SJSA1 (cell line): ENCODE measurements at places on chromosomes 6 and 20. TPM values are rescaled to one million over a fixed set of nuclear protein-coding genes. Genes with fewer than 3 reads are reported as not detected.

GRCh38 chr6:168088161-168089053, 9.4 kb upstream of the FRMD1 start:
- peak; percentile 9 for DNase-seq

GRCh38 chr6:141134723-141135122, 998.0 kb upstream of the GJE1 start:
- no peak for DNase-seq

GRCh38 chr6:111626441-111626840, 20.8 kb upstream of the TRAF3IP2 start:
- no peak for DNase-seq

GRCh38 chr6:150877928-150878327, 12.4 kb downstream of the MTHFD1L start:
- no peak for DNase-seq

DNA sequence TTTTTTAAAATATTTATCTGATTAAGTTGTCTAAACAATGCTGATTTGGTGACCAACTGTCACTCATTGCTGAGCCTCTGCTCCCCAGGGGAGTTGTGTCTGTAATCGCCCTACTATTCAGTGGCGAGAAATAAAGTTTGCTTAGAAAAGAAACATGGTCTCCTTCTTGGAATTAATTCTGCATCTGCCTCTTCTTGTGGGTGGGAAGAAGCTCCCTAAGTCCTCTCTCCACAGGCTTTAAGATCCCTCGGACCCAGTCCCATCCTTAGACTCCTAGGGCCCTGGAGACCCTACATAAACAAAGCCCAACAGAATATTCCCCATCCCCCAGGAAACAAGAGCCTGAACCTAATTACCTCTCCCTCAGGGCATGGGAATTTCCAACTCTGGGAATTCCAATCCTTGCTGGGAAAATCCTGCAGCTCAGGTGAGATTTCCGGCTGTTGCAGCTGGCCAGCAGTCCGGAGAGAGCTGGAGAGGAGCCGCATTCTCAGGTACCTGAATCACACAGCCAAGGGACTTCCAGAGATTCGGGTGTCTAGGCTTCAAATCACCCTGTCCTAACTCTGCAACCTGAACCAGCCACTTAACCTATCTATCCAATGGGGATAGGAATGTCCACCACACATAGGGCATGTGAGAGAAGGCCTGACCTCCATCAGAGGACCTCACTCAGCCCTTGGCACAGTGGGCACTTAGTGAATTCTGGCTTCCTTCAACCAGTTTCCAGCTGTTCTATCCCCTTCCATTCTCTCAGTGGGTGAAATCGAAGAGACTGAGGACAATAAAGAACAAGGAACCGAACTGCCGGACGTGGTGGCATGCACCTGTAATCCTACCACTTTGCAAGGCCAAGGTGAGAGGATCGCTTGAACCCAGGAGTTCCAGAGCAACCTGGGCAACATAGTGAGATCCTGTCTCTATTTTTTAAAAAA, 3.1 kb downstream of the TNF start:
- no peak for DNase-seq

DNA sequence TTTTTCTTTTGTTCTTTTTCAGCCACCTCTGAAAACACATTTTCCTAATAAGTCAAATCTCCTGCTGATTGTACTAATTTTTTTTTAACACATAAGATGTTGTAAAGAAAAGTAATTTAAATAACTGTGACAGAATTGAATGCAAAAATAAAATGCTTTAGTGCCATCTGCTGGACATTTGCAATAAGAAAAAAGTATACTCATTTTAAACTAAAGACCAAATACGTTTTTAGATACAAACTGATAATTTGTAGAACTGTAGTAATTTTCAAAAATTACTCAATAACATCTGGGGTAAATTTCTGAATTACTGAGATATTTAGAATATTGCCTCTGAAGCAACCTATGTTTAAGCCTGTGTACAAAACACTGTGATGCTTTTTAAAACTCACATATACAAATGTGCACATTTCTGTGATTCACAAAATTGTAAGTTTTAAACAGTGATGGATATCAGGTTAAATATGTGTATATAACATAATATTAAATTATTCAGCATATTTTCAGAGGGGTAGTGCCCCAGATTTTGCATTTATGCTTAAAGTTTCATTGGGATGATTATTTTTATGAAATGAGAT, 198.7 kb downstream of the RIMS1 start:
- DNase-seq, result no peak

GRCh38 chr6:16320533-16321340, 82.3 kb downstream of the GMPR start:
- DNase-seq, result no peak

DNA sequence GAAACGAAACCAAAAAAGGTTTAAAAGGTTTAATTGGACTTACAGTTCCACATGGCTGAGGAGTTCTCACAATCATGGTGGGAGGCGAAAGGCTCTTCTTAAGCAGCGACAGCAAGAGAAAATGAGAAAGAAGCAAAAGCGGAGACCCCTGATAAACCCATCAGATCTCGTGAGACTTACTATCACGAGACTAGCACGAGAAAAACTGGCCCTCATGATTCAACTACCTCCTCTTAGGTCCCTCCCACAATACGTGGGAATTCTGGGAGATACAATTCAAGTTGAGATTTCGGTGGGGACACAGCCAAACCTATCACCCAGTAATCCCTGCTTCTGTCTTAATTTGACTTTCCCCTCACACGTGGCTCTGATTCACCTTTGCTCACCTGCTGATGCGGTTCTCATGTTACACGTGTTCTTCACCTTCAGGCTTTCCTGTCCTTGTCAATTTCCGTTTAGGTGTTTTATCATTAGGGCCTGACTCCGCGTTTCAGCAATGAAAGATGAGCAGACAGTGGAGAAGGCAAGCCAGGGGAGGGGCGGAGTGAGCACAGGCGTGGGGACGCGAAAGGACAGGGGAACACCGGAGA, 57.1 kb downstream of the AGPAT4 start:
- DNase-seq, result no peak

GRCh38 chr6:111027219-111027618, 45.4 kb downstream of the RPF2 start:
- no peak for DNase-seq

DNA sequence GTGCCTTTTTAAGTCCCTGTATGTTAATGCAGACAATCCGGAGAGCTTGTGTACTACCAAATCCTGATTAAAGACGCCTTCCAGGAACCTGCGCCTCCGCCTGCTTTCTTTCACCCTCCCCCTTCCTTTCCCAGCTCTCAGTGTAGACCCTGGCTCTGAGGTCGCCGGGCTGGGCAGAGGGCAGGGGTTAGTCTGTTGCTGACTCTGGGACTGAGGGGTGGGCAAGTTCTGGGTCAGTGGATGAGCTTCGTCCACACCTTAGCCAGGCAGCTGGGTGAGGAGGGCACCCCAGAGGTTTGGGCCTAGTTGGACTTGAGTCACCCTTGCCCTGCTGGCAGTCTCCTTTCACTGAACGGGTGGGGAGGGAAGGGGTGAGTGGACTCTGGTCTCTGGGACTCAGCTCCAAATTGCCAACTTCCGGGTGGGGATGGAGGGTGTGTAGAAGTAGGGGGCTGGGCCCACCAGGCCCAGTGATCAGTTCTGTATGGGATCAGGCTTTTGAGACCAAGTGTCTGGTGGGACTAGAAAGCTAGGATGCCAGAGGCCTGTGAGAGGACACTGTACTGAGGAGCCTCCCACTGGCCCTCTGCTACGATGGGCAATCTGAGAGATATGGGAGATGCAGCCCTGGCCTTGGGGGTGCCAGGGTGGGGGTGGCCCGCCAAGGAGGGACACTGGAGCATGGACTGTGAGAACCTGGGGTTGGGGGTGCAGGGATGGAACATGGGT, 21.3 kb upstream of the SLC22A7 start:
- no peak for DNase-seq

- no peak for DNase-seq
Observed at GRCh38 chr6:52596371-52597028, 19.6 kb upstream of the TRAM2 start.

DNA sequence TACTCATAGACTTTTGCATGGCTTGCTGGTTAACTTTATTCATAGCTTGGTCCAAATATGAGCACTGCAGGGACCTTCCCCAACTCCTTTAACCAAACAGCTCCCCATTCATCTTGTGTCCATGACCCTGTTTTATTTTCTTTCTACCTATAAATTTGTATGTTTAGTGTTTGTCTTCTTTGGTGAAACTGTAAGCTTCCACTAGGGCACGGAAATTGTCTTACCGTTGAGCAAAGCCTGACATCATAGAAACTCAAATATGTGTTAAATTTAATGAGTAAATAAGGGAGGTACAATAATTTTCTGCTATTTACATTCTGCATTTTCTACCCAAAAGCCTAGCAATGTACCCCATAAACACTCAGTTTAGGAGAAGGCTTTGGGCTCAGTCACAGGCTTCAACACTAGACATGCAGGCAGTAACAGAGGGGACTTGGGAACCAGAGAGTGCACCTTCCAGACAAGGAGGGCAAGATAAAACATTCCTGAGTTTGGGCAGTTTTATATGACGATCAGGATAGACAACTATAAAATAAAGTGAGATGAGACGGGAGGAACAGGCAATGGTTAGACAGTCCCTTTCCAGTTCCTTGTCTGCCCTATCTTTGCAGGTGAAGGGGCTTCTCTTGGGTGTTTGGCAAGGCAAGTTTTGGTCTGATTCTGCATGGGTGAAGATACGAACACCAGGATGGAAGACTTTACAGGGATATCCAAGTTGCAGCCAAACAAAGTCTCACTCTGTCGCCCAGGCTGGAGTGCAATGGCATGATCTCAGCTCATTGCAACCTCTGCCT, 46.2 kb upstream of the ZNF217 start:
- DNase-seq, result no peak

- no peak for DNase-seq
Observed at GRCh38 chr20:39473536-39473935, 511.4 kb downstream of the DHX35 start.

Gene KIF3B
- 12.9 and 15.7 TPM in 2 replicates for total RNA-seq

Gene CALHM5
- 6.2 and 7.2 TPM in 2 replicates for total RNA-seq

Gene MYCT1
- total RNA-seq, result 0.39 TPM in 1 of 2 replicates, not detected in the other

Gene AHI1
- total RNA-seq, result 12.4 and 15.2 TPM in 2 replicates

Gene RNASET2
- 19.6 and 30.4 TPM in 2 replicates for total RNA-seq
